ENCODE measurements at places on chromosomes 3 and 15. TPM values are rescaled to one million over a fixed set of nuclear protein-coding genes. Genes with fewer than 3 reads are reported as not detected.

- no peak for DNase-seq
Observed at GRCh38 chr15:85865070-85865684, 70.5 kb upstream of the KLHL25 start.

GRCh38 chr3:53022647-53023046 is 23.2 kb downstream of the SFMBT1 start:
- no peak for DNase-seq

DNA sequence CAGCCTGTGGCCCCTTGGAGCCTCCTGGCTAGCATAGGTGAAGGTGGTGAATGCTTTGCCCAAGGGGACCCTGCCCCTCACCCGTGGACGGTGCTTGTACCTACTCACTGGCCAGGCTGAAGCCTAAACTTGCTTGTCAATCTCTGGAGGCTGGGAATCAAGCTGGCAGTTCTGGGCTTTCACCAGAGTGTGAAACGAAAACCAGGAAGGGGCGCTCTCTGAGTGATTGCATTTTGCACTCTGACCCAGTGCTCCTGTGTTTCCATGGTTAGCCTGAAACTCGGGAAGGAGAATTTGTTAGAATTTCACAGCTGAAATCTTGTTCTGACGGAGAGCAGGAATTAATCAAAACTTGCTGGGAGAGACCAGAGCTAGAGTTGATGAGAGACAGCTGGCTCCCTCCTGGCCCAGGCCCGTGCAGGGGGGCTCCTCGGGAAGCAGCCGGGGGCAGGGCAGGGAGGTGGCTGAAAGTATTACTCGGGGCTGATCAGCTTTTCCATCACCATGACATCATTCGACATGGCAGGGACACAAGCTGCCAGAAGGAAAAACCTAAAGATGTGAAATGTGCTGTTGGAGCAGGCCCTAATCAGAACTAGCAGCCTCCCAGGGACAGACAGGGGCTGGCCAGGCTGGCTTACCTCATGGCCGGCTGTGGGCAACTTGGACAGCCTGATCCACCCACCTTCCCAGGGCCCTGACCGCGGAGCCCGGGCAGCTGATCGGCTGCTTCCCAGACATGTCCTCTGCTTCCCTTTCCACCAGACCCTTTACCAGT is 323.6 kb upstream of the CTDSPL start:
- DNase-seq: no peak

Gene TRIM71
- not detected for total RNA-seq

Gene AQP9
- 1.5 TPM for total RNA-seq
